ENCODE measurements at places on chromosomes 7 and 10.
A peak's percentile ranks its signal among the peaks of the same experiment; 100 is the strongest.

DNA sequence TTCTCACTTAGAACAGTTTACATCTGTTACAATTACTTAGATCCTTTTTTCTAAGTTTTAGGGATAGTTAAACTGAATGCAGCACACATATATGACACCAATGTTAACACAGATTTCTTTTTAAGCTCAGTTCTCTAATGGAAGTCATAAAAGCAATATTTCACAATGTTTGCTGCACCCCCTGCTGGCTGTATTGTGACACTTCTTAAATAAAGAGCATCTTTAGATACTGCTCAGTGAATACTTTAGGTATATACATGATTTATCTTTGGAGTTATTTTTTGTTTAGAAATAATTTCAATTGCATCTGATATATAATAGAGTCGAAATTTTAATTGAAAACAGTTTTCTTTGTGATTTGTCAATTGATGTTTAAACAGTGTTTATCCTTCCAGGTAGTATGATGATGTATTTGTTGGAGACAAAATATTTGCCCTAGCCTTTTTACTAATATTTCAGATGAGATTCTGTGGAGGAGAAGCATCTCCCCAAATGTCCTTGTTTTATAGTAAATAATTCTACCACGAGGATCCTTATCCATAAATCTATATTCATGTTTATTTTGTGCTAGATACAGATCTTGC lies 174.4 kb downstream of the ST7 start:
- DNase-seq = peak; percentile 74

DNA sequence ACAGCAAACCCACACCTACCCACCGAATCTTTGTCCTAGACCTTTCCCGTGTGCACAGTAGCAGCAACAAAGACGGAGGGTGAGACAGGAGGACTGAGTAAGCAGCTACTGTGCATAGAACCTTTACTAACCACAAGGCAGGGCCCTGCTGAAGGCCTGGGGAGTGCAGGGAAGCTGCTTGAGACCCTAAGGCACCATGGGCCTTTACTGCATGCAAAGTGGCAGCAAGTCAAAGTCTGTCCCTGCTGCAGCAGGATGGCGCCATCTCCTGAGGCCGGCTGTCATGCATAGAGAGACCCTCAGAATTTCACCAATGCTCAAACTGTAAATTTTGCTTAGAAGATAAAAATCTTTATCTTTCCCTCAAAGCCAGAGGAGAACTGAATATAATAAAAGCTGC lies 610.5 kb downstream of the ACTR3B start:
- no peak for DNase-seq

DNA sequence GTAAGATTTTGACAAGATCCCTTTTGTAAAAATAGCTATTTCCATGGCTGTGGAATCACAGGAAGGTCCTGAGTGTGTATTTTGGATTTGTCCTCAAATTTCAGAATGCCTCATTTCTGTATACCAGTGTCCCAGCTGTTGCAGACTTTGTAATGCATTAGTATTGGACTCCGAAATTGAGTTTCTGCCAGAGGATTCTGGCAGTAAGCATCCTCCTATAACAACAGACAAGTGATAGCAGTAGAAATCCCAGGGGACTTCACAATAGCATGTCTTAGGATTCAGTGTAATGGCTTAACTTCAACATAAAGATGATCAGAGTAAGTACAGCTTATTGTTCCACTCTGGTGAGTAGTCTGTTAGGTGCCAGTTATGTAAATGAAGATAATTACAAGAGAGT lies 104.6 kb downstream of the FOXP2 start:
- DNase-seq = no peak

DNA sequence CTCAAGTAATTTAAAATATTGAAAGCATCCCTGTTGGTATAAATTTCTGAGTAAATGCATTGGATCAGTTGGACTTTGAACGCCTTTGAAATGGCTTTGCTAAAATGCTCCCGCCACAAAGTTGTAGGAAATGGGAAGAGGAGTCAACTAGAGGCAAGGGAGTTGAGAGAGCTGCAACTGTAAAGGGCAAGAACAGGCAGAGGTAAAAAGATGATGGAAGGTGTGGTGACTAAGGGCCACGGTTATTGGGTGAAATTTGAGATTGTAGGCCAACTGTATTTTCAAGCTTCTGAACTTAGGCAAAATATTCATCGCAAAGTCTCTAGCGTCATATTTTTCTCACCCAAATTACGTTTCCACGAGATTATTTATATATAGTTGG lies 595 bp upstream of the SUMF2 start:
- no peak for DNase-seq

- DNase-seq = peak; percentile 14
Measured at GRCh38 chr10:77692782-77693181, 55.2 kb upstream of the KCNMA1 start.

DNA sequence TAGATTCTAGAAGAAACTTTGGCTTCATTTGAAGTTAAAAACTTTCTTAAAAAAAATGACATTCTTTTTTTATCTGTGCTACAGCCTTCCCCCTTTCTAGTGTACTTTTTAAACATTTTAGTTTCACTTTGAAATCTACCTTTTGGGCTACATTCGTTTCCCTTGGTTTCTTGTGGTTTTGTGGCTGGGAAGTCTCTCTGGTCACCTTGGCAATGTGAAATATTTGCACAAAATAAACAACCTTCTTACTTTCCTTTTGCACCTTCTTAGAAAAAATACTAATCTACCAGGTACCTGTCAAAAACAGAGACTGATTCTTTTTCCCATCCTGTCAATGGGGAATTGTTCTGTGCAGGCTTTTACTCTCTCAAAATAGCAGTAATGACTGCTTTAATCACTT lies 350.2 kb downstream of the GATA3 start:
- DNase-seq = no peak

GRCh38 chr7:7924303-7924702 lies 44.3 kb upstream of the GLCCI1 start:
- no peak for DNase-seq

GRCh38 chr10:60349426-60349825 lies 40.2 kb downstream of the ANK3 start:
- no peak for DNase-seq

- peak; percentile 21 for DNase-seq
Measured at GRCh38 chr7:134016223-134016941, 110.8 kb upstream of the LRGUK start.

Data from brain microvascular endothelial cell (primary cell).